Bladder microvascular endothelial cell (primary cell): ENCODE measurements at places on chromosomes 16 and 17. TPM values are rescaled to one million over a fixed set of nuclear protein-coding genes. Genes with fewer than 3 reads are reported as not detected.

Gene SPNS2
- total RNA-seq = 109 and 135 TPM in 2 replicates

Gene FSCN2
- total RNA-seq = 0.16 and 1.1 TPM in 2 replicates

Gene ABCC12
- total RNA-seq = not detected in 2 replicates

Gene B4GALNT2
- total RNA-seq = under 0.01 TPM in 2 replicates

Gene SLC5A10
- under 0.01 TPM in 1 of 2 replicates, not detected in the other for total RNA-seq

Gene SLC5A11
- not detected in 2 replicates for total RNA-seq
